Stimulated activated CD4-positive, alpha-beta T cell treated with anti-CD3 and anti-CD28 coated beads, TNF-alpha, amount 100 ng/mL, for 4 hours (primary cell): ENCODE measurements at places on chromosomes 1 and 21.

- no peak for DNase-seq
Measured at GRCh38 chr21:44444286-44444931, 10.9 kb upstream of the LRRC3 start.

DNA sequence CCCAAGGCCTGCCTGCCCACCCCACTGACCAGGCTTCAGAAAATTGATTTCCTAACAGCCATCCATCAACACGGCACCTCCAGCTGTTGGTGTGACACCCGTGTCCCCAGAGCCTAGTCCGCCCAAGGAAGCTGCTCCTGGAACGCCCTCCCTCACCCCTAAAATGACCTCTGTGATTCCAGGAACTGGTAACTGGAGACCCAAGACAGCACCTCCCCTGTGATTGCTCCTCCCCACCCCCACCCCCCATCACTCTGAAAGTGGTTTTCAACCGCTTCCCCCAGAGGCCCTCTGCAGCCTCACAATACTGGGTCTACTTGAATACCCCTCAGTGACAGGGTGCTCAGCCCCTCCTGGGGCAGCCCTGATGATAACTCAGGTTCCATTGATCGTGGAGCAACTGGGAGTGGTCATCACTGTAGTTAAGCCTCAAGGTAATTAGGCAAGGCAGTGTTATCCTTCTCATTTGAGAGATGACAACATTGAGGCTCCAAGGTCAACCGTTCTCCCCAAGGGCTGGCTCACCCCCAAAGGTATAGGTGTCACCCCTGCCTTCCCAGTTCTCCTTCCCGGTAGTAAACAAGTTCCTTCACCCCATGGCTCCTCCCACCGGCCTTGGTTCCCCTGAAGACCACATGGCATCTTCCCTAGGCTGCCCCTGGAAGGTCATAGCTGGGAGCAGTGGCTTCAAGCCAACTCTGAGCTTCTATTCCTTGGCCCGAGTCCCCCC, 52.0 kb downstream of the TAS1R2 start:
- no peak for DNase-seq

- DNase-seq: no peak
Measured at GRCh38 chr1:214552174-214552608, 789 bp upstream of the PTPN14 start.

DNA sequence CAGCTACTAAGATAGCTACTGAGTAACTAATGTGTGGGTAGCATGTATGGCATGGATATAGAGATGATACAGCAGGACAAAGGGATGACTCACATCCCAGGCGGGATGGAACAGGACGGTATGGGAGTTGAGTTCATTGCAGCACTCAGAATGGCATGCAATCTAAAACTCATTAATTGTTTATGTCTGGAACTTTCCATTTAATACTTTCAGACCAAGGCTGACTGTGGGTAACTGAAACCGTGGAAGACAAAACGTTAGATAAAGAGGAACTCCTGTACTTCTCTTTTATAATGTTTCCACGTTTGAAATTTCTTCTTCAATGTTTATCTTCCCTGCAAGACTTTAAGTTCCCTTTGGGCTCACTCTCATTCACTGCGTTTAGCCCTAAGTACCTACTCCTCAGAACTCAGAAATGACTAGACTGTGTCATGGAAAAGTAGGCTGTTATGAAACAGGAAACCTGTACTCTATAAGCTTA, 151.9 kb downstream of the MAGI3 start:
- DNase-seq: no peak

DNA sequence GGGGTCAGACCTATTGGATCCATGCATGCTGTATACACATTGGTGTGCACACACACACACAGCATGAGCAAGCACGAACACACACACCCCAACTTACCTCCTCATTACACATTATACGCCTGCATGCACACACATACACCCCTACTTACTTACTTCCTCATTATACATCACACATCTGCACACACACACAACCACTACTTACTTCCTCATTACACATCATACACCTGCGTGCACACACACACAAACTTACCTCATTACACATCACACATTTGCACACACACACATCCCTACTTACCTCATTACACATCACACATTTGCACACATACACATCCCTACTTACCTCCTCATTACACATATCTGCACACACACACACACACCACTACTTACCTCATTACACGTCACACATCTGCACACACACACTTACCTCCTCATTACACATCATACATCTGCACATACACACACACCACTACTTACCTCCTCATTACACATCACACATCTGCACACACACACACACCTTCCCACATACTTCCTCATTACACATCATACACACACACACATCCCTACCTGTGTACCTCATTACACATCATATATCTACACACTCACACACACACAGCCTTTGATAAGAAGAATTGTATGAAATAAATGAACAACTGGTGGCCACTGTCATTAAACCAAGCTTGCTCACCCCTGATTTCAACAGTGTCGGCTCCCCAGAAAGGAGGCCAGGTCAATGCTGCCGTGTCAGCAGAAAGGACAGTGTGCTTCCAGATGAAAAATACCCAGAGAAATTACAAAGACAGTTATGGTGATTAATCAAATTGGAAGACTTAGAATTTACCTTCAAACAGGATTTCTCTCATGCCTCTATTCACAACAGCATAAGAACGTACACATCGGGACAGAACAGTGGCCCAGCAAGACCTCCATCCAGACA, 117.8 kb downstream of the SETD4 start:
- DNase-seq: no peak

GRCh38 chr1:111739925-111740765, 950 bp upstream of the INKA2 start:
- no peak for DNase-seq

GRCh38 chr1:220925707-220926106, 46.5 kb downstream of the HLX start:
- no peak for DNase-seq

GRCh38 chr1:41898191-41898713, 20.5 kb downstream of the HIVEP3 start:
- DNase-seq: peak; percentile 47

DNA sequence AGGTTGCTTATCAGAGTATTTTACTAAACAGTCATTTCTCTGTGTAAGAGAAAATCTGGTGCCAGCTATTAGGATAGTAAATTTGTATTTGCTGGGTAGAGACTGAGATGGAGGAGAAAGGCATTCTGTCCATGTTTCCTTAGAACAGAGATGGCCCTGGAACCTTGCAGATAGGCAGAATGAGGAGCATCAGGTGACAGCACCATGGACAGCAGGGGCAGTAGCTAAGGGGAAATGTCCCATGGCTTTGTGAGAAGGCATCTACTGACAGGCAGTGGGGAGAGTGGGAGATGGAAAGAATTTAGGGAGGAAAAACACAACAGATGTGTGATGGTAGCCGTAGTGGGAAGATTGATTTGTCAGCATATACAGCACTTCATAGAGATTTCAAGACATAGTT, 105.0 kb downstream of the PRRX1 start:
- DNase-seq: no peak

DNA sequence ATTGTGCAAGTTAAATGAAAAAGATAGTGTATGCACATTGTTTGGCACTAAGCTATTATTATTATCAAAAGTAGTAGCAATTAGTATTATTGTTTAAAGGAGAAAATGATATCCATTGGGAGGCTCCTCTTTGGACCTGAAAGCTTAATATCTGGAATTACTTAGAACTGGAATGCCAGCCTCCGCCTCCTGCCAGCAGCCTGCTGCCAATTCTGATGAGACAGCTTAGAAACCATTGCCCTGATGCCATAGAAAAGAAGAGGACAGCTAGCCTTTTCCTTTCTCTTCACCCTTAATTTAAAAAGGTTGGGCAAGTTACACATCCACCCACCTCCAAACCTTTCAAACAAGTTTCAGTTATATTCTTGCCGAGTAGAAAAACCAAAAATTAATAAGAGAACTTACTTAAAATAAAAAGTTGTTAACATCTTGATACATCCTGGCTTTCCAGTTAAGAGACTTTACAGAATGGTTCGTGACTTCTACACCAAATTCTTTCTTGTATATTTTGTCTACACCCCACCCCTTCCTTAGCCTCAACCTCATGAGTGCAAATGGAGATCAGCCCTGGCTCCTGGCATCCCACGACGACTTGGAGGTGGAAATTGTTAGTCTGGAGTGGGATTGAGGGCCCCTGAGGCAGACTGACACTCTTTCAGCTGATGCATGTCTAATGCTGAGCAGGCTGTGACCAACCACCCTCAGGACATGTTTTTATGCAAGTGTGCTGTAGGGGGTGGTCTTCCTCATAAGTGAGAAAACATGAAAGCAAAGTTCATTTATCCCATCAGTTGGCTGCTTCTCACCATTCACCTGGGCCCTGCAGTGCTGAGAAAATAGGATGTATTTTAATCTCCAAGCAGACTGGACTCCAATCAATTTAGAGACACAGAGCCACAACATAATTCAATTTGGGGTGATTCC, 120.6 kb downstream of the KCNJ15 start:
- DNase-seq: no peak

GRCh38 chr1:11654137-11654938, at the start of the genes FBXO2 and FBXO44:
Gene FBXO2, minus strand, starts transcription at chr1:11654429. Its CDS starts 89 bp downstream, at chr1:11654340.
Gene FBXO44, plus strand, starts transcription at chr1:11654877. Its CDS starts 959 bp downstream, at chr1:11655836.
- peak; percentile 61 for DNase-seq
